Cardiac ventricle fibroblast (primary cell): ENCODE measurements at places on chromosomes 16 and 17. TPM values are rescaled to one million over a fixed set of nuclear protein-coding genes. Genes with fewer than 3 reads are reported as not detected.

KRTAP2-3 gene
- total RNA-seq, result not detected in 2 replicates

SPNS2 gene
- 0.24 TPM in 1 of 2 replicates, not detected in the other for total RNA-seq

CACNG1 gene
- not detected in 2 replicates for total RNA-seq

KRTAP4-5 gene
- total RNA-seq, result not detected in 2 replicates

KCNH6 gene
- total RNA-seq, result not detected in 2 replicates

PRR35 gene
- total RNA-seq, result not detected in 2 replicates

CORO1A gene
- 0.15 and 1.3 TPM in 2 replicates for total RNA-seq

XYLT1 gene
- total RNA-seq, result 15.2 and 20.7 TPM in 2 replicates

PLCG2 gene
- 0.05 and 1.00 TPM in 2 replicates for total RNA-seq

CD7 gene
- 0.20 TPM in 1 of 2 replicates, not detected in the other for total RNA-seq

MYH3 gene
- 0.24 and 4.0 TPM in 2 replicates for total RNA-seq

MMP28 gene
- total RNA-seq, result 0.68 and 1.7 TPM in 2 replicates

AANAT gene
- not detected in 2 replicates for total RNA-seq

KCNAB3 gene
- total RNA-seq, result 0.44 and 1.9 TPM in 2 replicates

TNP2 gene
- total RNA-seq, result not detected in 2 replicates

SOST gene
- not detected in 2 replicates for total RNA-seq

AIPL1 gene
- total RNA-seq, result not detected in 2 replicates

LGALS9C gene
- total RNA-seq, result not detected in 2 replicates

ZNF624 gene
- 2.9 and 8.9 TPM in 2 replicates for total RNA-seq

ABI3 gene
- total RNA-seq, result 0.12 TPM in 1 of 2 replicates, not detected in the other

SLC47A2 gene
- total RNA-seq, result not detected in 2 replicates

KCNJ18 gene
- not detected in 2 replicates for total RNA-seq
